SJSA1 (cell line): ENCODE measurements at places on chromosomes 16 and 17. TPM values are rescaled to one million over a fixed set of nuclear protein-coding genes. Genes with fewer than 3 reads are reported as not detected.

DNA sequence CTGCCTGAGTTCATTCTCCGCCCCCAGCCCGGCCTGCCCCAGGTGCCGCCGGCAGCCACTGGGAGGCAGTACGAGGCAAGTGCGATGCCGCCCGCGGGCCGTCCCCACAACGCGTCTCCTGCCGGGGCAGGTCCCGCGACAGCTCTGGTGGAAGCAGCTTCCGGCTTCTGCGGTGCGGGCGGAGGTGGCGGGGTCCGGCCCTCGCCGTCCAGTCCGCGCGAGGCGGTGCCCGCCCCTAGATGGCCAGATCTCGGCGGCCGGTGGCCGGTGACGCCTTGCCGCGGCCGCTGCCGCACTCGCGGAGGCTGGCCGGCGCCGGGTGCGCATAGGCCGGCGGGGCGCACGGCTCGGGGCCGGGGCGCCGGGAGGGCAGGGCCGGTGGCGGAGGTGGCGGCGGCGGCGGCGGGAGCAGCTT is 1.8 kb downstream of the GJD3 start:
- peak; percentile 57 for DNase-seq

GRCh38 chr17:67487506-67487905 is 110.4 kb downstream of the PITPNC1 start:
- no peak for DNase-seq

DNA sequence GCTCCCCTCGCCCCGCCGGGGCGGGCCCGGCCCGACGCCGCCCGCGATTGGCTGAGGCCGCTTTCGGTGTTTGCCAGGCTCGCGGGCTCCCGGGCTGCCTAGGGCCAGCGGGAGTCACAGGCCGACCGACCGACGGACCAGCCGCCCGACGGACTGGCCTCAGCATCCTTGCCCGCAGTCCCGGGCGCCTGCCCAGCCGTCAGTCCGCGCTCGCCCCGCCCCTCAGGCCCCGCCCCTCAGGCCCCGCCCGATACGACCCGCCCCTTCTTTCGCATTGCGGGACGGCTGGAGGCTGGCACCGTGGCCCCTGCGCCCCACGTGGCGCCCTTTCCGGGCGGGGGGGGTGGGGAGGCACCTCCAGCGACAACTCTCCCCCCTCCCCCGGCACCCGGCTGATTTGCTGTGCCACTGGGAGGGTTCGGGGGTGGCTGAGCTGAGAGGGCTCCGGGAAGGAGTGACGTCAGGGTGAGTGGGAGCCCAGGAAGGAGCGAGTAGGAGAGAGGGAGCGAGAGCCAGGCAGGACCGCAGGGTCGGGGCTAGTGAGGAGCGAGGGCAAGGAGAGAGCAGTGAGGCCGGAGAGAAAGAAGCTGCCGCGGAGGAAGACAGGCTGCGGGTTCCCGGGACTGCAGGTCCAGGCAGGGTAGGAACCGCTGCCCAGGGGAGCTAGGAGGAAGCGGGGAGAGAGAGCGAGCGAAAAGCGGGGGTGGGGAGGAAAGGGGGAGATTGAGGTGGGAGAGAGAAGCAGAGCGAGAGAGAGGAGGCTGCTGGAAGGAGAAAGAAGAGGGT is at the start of gene ASPHD1:
TSS of gene ASPHD1 (plus strand) at position 387 of the 786 bp plus-strand sequence. CDS start 484 bp downstream, outside the sequence.
- peak; percentile 84 for DNase-seq

Gene SLC6A4
- total RNA-seq = not detected in 2 replicates
